Transverse colon (tissue), 4 donors: ENCODE measurements at places on chromosomes 16 and 17. TPM values are rescaled to one million over a fixed set of nuclear protein-coding genes. Genes with fewer than 3 reads are reported as not detected.

Gene TMC6
- 48.9 TPM for total RNA-seq

- H3K4me3 ChIP-seq = no peak overlapping the region
- H3K27ac ChIP-seq = peak overlapping the region; percentile 11
- H3K4me1 ChIP-seq = peaks cover 42% of the 10 kb centered on the region
- H3K36me3 ChIP-seq = no peaks in the 10 kb centered on the region
- H3K27me3 ChIP-seq = no peaks in the 10 kb centered on the region
Measured at GRCh38 chr16:85312642-85313525, 200.6 kb upstream of the CIBAR2 start.

Gene LRRC75A
- total RNA-seq = 194 TPM

Gene KIF18B
- 5.6 TPM for total RNA-seq

DNA sequence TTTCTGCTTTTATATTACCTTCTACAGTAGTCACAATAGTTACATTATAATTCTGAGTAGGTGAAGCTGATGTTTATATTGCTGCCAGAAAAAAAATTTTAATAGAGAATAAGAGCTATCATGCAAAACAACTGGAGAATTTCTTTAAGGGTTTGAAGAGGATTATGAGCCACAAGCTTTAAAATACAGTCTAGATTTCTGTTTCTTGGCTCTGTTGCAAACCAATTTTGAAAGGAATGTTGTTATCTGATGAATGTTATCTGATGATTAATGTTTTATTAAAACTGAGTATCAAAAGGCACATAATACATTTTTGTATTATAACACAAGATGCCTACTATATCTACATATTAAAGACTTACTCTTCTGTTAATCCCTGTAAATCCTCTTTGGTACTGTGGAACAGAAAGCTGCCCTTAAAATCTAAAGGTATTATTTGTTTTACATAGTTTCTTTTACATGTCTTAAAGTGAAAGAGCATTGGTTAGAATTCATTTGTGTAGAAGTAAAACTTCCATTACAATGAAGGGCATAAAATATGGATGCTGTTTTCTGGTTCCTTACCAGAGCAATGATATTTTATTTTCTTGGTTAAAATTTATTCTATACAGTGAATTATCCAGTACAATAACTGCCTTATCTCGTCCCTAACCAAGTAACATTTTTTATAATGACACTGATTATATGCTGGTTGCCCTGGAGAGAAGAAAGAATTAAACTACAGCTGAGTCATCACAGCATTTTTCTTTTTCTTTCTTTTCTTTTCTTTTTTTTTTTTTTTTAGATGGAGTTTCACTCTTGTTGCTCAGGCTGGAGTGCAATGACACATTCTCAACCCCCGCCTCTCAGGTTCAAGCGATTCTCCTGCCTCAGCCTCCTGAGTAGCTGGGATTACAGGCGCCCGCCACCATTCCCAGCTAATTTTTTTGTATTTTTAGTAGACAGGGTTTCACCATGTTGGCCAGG is 205.7 kb downstream of the TANC2 start:
- DNase-seq = no peak
- no peak overlapping the region for H3K4me3 ChIP-seq
- H3K27ac ChIP-seq = no peak overlapping the region
- no peaks in the 10 kb centered on the region for H3K27me3 ChIP-seq
- H3K36me3 ChIP-seq = no peaks in the 10 kb centered on the region
- no peaks in the 10 kb centered on the region for H3K4me1 ChIP-seq

GRCh38 chr16:77965346-77965745 is 57.0 kb upstream of the CLEC3A start:
- no peak overlapping the region for H3K4me3 ChIP-seq
- H3K27ac ChIP-seq = no peak overlapping the region
- H3K4me1 ChIP-seq = no peaks in the 10 kb centered on the region
- DNase-seq = no peak
- H3K27me3 ChIP-seq = no peaks in the 10 kb centered on the region
- no peaks in the 10 kb centered on the region for H3K36me3 ChIP-seq
